Aorta (tissue), 5 donors: ENCODE measurements at places on chromosomes 2 and 18. TPM values are rescaled to one million over a fixed set of nuclear protein-coding genes. Genes with fewer than 3 reads are reported as not detected.

- DNase-seq = no peak
These were observed 28.6 kb downstream of the BOD1L2 start for GRCh38 chr18:57175532-57175931.

Gene ZDBF2
- total RNA-seq = 15.1 TPM

DNA sequence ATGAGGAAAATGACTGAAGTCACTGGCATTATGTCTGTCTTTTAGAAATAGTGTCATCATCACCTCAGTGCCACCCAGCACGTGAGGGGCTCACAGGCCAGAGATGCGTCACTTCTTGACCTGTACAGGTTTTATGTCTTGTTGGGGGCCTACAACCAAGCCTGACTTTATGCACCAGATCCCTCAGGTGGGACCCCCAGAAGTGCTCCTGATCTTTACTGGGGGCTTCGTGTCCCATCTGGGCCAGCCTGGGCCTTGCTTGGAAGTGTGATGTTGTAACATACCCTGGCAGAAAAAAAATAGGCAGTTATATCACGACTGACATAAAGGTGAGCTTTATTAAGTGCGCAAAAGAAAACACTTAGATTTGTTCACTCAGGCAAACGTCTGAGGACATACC is 21.5 kb upstream of the GNAL start:
- no peak for DNase-seq

GRCh38 chr18:9113468-9114149 is 11.1 kb downstream of the NDUFV2 start:
- no peak for DNase-seq

DNA sequence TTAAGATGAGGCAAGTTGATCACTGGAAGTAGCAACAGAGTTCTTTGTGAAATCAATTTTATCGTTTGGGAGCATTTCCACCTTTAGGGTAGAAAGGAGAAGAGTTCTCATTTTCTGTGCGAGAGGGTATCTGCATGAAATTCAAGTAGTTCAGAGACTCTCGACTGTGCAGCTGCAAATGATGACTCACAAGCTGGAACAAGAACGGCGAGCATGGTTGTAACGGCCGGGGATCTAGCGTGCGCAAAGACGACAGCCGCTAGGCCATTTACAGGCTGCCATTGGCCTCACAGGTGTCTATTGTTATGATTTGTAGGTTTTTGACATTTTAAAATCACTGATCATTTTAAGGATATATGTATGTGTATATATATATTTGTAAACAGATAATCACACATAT is 5.2 kb downstream of the KLHL29 start:
- no peak for DNase-seq
